ENCODE measurements at places on chromosomes 2 and 18. TPM values are rescaled to one million over a fixed set of nuclear protein-coding genes. Genes with fewer than 3 reads are reported as not detected.

Gene PTH2R
- not detected for total RNA-seq

Gene SERPINB13
- not detected for total RNA-seq

Gene ANKRD30BL
- total RNA-seq = not detected

Gene GKN2
- total RNA-seq = not detected

Gene ABCG5
- not detected for total RNA-seq

Gene MRPL44
- 28.6 TPM for total RNA-seq
